ENCODE measurements at places on chromosomes 6 and 20.

GRCh38 chr6:56570413-56571359, 72.0 kb downstream of the DST start:
- no peak for DNase-seq

DNA sequence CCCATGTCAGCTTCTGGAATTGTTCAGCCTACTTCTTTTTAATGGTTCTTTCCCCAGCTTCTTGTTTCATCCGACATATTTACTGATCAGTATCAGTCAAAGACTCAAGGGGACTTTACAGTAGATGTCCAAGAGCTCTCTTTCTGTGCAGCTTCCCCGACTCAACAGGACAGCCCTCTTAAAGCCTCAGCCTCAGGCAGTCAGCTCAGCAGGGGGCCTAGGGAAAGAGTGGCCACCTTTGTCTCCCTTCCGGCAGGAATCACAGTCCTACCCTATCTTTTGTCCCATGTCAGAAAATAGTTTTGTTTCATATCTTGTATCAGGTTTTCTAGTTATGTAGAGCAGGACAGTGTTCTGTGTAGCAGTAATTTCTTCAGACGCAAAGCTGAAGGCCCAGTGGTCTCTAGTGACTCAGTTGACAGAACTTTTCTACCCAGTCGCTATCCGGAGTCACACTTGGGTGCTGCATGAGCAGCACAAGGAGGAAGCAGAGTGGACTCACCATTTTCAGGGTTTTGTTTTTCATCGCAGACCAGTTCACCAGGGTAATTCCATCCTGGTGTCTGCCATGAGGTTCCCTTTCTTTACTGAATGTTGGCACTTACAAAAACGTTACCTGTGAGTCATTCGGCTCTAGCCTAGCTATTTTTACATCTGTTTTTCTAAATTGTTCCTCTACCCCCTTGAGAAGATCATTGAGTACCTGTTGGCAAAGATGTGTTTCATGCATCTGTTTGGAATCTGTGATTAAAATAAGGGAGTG, 47.7 kb downstream of the SPATA2 start:
- DNase-seq: no peak

DNA sequence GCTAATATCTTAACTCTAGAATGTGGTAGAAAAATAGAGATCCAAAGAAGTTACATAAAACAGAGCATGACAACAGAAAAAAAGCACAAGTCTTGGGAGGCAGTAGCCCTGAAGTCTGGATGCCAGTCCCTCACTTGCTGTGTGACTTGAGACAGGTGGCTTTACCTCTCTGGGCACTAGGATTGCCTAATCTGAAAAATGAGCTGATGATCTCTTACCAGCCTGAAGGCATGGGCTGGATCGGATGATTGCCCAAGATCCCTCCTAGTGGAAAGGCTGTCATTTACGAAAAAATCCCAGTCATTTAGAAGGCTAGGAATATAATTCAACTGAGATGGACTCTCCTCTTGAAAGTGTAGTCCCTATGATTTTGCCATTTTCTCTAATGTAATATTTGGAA, 10.9 kb upstream of the GCM1 start:
- DNase-seq: no peak

GRCh38 chr20:6169251-6169650, 46.4 kb upstream of the FERMT1 start:
- DNase-seq: no peak

GRCh38 chr20:20411402-20411801, 43.5 kb downstream of the INSM1 start:
- no peak for DNase-seq

DNA sequence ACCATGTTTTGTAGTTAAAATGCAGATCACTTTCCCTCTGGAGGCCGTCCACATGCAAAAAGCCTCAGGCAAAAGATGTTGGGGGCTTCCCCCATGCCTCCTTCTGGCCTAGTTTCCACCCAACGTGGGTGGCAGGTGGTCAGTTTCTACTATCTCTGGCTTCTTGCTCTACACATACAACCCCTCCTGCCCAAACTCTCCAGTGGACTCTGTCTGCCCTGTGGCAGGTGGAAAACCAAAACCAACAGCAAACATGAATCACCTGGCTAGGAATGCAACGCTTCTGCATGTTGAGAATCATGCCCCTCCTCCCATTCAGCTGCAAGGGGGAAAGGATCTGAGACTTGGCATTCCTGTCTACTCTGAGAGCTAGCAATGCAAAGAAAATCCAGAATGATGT, 94.8 kb downstream of the MBOAT1 start:
- no peak for DNase-seq

GRCh38 chr6:3778701-3779573, 27.4 kb upstream of the PXDC1 start:
- DNase-seq: no peak

DNA sequence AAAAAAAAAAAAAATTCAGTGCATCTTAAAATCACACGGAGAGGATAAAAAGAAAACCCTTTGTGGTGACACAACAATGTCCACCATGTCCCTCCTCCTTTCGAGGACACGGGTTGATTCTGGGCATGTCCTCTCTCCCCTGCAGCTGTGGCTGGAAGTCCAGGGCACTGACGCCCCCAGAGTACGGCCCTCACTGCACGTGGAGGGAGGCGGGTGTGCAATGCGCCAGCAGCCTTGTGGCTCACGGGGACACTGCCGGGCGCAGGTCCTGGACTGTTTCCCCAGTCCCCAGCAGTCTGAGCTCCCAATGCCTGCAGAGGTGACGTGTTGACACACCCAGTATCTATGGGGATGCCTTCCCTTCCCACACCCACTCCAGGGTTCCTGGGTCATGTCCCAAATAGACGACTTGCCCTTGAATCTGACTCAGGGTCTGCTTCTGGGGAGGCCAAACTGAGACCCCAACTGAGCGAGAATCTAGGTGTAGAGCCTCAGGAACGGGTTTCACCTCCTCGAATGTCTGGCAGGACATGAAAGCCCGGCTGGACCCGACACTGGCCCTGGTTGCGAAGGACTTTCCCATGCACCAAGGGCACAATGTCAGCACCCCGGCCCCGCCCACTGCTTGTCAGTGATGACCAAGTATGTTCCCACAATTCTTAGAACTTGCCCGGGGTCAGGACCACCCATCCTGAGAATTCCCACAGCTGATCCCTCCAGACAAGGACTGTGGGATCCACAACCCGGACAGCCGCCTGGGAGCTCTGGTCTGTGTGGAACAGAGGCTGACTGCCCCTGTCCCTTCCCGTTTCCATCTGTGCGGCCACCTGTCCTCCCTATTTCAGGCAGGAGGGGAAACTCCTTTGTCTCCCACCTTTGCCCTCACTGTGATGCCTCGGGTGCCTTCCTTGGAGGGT, 425.1 kb upstream of the SULF2 start:
- no peak for DNase-seq

- DNase-seq: no peak
These were observed 50.0 kb downstream of the GJA10 start for GRCh38 chr6:89944181-89944755.

GRCh38 chr6:107509506-107509905, 19.6 kb downstream of the SOBP start:
- no peak for DNase-seq

DNA sequence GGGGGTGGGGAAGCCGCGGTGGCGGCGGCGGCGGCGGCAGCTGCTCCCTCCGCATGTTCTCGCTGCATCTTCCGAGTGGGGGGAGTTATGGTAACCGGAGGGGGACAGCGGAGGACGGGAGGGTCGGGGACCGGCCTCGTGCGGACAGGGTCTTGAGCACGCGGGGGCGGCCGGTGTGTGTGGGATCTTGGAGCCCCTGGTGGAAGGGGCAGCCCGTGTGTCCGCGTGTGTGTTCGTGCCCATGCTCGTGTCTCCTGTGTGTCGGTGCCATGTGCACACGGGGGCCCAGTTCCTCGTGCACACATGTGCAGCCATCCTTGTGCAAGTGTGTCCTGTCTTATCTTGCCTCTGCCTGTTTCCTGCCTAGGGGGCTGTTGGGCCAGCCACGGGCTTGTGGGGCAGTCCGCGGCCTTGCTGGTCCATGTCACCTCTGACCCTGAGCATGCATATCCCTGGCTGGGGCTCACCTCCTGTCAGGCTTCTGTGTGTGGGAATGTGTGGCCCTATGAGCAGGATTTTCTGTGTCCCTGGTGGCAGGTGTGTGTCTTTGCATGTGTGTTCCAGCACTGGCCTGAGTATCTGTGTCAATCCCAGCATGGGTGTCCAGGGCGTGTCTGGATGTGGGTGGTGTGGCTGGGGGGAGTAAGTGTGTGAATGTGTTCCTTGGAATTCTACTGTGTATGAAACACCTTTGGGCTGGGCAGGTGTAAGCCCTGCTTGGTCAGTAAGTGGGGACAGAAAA, 8.5 kb downstream of the SYNGAP1 start:
- no peak for DNase-seq

GRCh38 chr6:168128631-168129291, 49.7 kb upstream of the FRMD1 start:
- DNase-seq: no peak

DNA sequence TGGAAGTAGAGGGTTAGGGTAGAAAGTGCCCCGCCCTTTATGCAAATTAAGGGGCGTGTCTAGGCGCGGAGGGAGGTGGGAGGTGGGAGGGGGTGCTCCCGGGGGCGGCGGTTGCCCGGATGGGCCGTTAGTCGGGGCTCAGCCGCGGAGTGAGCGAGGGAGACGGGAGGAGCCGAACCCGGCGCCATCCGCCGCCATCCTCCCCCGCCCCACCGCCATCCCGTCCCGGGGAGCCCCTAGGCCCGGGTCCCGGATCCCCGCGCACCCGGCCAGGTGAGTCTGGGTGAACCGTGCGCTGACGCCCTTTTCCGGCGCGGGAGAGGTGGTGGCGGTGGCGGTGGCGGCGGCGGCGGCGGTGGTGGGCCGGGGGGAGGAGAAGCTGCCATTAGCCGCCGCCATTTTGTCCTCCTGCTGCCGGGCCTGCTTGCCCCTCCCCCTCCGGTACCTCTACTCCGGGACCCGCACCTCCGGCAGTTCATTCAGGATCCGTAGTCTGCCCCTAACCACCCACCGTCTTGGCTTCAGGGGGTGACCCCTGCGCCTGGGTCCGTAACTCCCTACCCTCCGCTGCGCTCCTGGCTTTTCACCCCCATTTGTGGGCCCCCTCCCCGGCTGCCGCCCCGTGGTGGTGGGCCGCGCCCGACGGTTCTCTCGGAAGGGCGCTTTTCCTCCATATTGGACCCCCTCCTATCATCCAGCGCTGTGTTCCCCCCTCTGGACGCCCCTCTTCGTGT, at the start of gene PRRC2A:
Gene PRRC2A, plus strand, starts transcription at position 130 of the 734 bp plus-strand sequence. CDS start 2,075 bp downstream, outside the sequence.
- peak; percentile 92 for DNase-seq

- no peak for DNase-seq
These were observed 65.5 kb downstream of the GMDS start for GRCh38 chr6:2179950-2180349.

DNA sequence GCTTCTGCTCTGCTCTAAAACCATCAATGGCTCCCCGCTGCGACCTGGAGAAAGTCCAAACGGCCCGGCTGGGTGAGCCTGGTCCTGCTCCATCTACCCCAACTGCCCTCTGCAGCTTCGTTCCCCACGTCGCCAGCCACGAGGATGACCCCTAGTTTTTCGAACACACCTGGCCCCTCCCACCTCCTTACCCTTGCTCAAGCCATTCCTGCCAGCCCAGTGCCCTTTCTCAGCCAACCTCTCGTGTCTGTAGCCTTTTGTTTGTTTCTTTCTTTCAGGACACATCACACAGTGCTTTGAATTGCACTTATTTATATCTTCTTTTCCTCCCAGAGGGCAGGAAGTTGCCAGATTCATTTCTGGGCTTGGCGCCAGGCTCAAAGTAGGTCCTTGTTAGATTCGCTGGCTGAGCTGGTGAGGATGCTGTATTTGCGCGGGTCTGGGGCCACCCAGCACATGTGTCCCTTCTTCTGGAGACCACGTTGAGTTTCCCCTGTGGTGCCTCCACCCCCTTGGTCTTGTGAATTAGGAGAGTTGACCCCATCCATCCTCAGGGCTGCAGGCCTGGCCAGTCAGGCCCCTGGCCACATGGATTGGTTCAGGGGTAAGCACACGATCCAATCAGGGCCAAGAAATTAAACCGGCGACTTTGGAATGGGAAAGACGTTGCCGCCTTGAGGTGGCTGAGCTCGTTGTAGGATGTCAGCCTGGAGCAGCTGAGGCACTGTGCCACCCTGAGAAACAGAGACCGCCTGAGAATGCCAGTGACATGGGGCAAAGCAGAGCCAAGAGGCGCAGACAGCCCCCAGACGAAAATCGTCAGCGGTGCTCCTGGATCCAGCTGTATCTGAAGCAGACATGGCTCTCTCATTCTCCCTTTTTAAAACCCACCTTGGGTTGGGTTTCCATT, 156.0 kb downstream of the CEBPB start:
- peak; percentile 88 for DNase-seq

DNA sequence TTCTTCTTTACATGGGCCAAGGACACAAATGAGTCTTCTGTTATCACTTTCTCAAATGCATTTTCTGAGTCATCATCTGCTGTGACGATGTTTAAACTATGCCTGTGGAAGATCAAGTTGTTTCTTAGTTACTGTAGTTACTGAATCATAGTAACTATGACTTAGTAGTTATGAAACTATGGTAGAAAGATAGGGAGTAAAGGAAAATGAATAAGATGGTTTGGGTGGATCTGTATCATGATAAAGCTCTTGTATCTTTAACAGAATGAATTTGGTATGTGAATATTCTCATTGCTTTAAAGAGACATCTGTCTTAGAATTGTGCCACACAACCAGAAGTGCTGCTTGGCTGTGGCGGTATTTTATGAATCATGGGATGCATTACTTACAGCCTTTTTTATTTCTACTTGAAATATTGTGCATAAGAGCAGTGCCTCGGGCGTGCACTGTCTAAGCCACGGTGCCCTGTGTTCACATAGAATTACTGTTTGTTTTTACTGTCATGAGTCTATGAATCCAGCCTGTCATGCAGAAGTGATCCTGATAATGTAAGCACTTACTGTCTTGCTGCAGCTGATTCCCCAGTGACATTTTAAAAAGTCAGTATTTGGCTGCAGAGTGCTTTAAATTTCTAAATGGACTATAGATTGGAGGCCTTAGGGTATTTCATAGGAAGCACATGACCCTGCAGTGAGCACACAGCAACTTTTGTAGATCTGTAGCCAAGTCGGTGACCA, 215.2 kb downstream of the TMEM242 start:
- DNase-seq: no peak

DNA sequence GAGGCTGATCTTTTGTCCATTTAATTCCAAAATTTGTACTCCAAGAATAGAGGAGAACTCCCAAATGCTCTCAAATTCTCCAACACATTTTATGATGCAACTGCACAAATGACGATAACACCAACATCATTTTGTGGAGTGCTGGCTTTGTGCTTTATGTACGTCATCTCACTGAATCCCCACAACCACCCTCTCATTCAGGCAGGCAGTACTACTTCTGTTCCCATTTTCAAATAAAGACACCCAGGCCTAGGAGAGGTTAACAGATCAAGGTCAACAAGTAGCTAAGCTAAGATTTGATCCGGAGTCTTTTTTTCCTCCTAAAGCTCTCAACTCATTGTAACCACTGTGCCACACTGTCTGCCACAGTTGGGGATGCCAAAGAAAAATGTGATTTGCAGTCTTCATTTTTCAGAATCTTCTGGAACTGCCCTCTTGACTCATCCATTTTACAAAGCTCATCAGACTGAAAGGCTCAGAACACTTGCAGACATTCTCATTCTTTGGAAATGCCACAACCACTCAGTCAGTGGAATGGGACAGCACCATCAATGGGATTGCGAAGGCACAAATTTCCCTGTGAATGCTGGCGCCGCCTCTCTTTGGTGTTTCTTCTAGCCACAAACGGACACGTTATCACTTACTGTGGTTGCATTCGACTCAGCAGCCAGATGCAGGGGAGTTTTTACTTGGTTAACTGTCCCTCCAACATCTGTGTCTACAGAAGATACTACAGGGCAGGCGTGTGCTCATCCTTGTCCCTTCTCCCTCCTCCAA, 184.4 kb downstream of the GJA10 start:
- no peak for DNase-seq

Data from coronary artery (tissue), 2 donors.